ENCODE measurements at places on chromosomes 1 and 21.
A peak's percentile ranks its signal among the peaks of the same experiment; 100 is the strongest.

- peak; percentile 24 for DNase-seq
Observed at GRCh38 chr1:109193653-109194590, 19.8 kb upstream of the SARS1 start.

GRCh38 chr1:244113532-244114320, 62.6 kb downstream of the ZBTB18 start:
- no peak for DNase-seq

- no peak for DNase-seq
Observed at GRCh38 chr1:233641029-233641428, 27.1 kb downstream of the KCNK1 start.

- DNase-seq, result no peak
Observed at GRCh38 chr1:109789551-109790180, 25.9 kb upstream of the EPS8L3 start.

- no peak for DNase-seq
Observed at GRCh38 chr1:202805886-202806844, 2.1 kb downstream of the KDM5B start.

- DNase-seq, result no peak
Observed at GRCh38 chr1:240611228-240611618, 732 bp downstream of the GREM2 start.

DNA sequence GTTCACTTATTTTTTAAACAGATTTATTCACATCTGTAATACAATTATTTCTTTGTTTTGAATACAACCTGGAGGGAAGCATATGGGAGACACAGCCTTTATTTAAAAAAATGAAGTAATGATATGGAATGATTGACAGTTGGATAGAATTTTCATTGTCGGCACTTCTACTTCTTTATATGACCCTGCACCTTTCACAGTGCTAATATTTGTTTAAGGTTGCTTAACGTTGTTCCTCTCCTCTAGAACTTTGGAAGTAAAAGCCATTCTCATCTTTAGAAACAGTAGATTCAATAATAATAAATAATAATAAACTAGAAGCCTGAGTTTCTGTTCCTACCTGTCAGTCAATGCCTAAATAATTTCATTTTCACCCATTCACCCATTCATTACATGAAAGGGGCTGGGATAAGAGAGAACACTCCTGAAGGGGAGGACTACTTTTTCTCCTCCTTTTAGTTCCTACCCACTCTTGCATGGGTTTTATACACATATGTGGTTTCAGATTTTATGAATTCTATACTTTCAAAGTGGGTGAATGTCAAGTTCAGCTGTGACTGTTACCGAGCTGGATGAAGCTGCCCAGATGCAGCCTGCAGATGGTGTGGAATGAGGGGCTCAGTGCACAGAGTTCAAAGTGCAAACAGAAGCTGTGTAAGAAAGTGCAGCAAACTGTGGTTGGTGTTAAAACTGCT, 9.4 kb downstream of the RUNX1 start:
- no peak for DNase-seq

DNA sequence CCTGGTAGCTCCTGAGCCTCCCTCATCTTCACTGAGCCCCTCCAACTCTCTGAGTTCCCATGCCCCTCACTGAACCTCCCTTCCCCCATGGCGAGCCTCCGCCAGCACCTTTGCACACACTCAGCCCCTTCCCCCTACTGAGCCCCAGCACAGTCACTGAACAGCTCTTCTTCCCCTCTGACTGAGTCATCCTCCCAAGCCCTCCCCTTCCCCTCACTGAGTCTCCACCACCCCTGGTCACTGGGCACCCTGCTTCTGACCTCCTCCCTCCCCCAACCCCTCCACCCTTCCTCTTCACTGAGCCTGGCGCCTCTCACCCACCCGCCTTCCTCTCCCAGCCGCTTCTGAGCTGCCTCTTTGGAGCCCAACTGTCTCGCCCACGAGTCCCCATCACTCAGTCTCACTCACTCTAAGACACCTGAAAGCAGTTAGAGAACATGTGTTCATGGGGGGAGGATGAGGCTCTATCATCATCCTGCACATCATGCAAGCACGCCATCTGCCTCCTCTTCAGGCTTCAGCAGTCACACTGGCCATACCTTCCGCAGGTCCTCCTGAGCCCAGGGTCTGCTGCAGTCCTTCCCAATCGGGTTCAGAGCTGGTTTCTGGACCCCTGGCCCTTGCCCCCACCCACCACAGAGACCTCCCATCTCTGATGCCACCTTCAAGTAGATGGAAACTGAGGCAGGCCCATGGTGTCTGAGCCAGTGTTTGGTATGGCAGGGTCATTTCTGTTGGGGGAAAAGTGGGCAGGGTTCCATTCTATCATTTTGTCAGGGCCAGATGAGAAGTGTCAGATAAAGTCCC, 2.0 kb upstream of the TRNP1 start:
- no peak for DNase-seq

DNA sequence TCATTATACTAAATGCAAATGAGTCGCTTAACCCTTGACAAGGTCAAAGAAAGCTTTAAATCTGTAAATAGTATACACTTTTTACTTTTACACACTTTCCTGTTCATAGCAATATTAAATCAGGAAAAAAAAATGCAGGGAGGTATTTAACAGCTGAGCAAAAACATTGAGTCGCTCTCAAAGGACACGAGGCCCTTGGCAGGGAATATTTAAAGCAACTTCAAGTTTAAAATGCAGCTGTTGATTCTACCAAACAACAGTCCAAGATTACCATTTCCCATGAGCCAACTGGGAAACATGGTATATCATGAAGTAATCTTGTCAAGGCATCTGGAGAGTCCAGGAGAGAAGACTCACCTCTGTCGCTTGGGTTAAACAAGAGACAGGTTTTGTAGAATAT, 62.7 kb downstream of the CAPN2 start:
- no peak for DNase-seq

GRCh38 chr1:203227371-203228083, 1.9 kb downstream of the CHIT1 start:
- DNase-seq, result no peak

DNA sequence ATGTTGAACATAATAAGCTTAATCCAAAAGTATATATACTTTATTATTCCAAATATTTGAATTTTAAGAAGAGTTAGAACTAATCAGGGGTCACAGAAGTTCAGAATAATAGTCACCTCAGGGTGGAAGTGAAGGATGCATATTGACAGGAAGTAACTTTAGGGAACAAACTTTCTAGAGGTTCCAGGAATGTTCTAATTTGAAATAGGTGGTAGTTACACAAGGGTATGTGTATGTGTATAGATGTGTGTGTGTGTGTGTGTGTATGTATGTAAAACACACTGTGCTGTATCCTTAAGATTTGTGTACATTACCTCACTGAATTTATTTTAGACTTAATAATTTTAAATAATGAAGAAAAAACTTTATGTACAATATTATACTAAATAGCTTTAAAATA, 110.4 kb downstream of the ACBD6 start:
- no peak for DNase-seq

DNA sequence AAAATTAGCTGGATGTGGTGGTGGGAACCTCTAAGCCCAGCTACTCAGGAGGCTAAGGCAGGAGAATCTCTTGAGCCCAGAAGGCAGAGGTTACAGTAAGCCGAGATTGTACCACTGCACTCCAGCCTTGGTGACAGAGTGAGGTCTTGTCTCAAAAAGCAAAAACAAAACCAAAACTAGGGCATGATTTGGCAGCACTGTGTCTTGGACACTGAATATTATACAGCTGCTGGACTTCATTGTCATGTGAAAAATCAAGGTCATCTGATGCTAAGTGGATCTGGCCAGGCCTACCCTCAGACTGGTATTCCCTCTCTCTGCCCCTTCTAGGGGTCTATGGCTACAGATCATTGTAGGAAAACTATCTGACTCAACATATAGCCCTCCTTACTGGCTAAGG, 55.2 kb upstream of the MRPS6 start:
- no peak for DNase-seq

- DNase-seq, result no peak
Observed at GRCh38 chr1:240465531-240465940, 146.4 kb downstream of the GREM2 start.

- no peak for DNase-seq
Observed at GRCh38 chr21:9837946-9838737, 683.2 kb upstream of the TPTE start.

DNA sequence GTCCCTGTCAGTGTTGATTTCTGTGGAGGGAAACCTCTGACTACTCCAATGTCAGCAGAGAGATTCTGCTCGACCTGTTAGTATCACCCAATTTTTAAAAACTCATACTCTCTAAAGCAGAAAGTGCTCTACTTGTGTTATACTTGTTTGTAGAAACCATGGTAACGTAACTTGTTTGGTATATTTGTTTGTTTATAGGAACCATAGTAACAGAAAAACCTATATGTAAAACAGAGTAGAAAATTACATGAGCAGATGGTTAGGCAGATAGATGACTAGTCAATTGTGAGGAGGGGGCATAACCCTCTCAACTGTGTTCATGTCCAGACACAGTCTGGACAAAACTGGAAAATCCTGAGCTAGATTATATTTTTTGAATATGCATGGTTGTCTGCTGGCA, 6.7 kb downstream of the TRIM45 start:
- no peak for DNase-seq

DNA sequence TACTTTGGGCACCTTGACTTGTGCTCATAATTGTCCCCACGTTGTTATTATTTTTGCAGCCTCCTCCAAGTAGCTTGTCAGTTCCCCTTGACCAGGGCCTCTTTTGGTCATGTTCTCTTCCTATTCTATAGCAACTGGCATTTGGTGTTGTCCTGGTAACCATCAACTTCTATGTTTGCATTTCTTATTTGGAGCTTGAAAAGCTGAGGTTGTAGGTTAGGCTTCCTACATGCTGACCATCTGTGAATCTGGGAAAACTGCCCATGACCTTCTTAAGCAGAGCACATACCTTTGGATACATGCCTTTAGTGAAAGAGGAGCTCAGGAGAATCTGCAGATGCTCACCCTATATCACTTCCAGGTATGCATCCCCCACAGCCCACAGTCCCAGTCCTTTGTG, 160.8 kb downstream of the HHAT start:
- DNase-seq, result no peak

GRCh38 chr1:223653015-223653414, 12.5 kb downstream of the CAPN8 start:
- no peak for DNase-seq

DNA sequence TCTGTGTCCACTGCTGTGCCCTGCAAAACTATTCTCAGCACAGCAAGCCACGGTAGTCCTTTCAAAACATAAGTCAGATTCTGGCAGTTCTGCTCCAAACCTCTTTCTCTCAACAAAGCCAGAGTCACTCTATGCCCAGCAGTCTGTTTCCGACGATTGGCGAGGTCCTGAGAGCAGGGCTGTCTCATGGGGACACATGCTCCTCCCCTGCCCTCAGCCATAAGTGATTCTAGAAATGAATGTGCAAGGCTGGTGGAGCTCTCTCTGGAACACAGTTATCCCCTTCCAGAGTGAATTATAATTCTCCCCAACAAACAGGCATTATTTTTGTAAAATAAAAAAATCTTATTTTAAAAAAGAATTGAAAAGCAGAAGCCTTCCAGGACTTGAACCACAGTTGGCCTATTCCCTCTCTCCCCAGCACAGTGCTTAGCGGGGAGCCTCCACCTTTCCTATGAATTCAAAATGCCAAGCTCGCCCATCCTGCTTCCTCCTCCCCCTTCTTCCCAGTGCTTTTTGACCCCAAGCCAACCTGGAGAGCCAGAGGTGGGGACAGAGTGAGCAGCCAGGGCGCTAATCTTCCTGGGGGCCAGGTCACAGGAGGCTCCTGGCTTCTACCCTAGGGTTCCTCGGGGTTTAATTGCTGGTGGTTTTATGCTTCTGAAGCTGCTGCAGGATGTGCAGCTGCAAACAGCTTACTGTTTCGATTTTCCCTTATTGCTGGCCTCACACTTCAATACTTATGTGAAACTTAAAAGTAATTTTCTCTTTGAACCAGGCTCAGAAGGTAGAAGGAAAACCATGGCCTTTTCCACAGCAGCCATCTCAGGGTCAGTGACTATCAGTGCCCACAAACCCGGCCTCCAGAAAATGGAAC, 41.1 kb downstream of the KCNJ6 start:
- no peak for DNase-seq

- DNase-seq, result no peak
Observed at GRCh38 chr1:167533851-167534300, 15.5 kb upstream of the CD247 start.

- DNase-seq, result no peak
Observed at GRCh38 chr1:9652379-9653209, 1.1 kb downstream of the PIK3CD start.

GRCh38 chr1:192592981-192593708, 17.6 kb downstream of the RGS1 start:
- no peak for DNase-seq

- DNase-seq, result no peak
Observed at GRCh38 chr1:87426463-87427249, 98.0 kb downstream of the LMO4 start.

Measured in GM12864 (cell line).